ENCODE measurements at places on chromosomes 12 and 14.

- DNase-seq: no peak
Observed at GRCh38 chr14:73888971-73889370, 2.3 kb downstream of the ZNF410 start.

- DNase-seq: no peak
Observed at GRCh38 chr12:10301103-10301502, 6.6 kb upstream of the KLRD1 start.

DNA sequence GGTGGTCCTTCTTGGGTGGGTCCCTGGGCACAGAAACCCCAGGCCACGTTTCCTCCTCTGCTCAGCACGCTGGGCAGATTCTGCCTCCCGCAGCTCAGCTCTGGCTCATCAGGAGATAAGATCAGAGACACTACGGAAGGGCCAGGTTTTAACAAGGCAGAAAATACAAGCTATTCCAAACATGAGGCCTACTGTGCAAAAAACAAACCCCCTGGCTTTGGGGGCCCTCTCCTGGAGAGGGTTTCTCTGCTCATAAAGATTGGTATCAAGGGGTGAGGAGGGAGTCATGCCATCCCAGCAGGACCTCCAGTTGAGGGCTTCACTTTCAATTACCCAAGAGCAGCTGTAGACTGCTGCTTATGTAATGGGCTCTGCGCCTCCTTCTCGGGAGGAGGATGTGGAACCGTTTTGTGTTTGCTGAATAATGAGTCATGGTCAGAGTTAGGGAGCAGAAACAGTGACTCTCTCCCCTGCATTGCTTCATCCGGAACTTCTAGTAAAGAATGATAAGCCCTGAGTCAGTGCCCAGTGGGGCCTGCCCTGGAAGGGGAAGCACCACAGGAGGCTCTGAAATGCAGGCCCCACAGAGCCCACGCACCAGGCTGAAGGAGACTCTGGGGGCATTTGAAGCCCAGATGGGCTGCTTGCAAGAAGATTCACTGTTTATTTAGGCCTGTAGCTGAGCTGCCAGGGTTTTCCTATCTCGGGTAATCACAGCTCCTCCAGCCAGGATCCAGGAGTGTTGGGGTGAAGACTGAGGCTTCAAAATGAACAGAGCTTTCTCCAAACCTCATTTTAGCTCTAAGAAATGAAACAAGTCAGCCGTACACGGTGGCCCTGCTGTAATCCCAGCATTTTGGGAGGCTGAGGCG is 79.3 kb downstream of the SSPN start:
- DNase-seq: peak; percentile 68

DNA sequence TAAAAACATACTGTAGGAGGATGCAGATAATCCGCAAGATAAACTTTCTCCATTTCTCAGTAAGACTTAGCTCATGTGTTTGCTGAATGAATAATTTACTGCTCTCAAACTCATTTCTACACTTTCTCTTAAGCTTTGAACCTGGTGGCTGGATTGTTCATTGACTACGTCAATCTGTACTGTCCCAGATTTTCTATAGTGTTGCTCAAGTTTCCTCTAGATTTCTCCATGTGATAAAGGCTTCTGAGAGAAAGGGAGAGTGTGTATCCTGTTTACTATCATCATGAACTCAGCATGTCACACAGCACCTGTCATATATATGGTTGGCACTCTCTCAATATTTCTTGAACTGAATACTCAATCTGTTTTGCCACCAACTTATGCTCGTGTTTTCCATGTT is 518.0 kb upstream of the TBX3 start:
- DNase-seq: no peak

DNA sequence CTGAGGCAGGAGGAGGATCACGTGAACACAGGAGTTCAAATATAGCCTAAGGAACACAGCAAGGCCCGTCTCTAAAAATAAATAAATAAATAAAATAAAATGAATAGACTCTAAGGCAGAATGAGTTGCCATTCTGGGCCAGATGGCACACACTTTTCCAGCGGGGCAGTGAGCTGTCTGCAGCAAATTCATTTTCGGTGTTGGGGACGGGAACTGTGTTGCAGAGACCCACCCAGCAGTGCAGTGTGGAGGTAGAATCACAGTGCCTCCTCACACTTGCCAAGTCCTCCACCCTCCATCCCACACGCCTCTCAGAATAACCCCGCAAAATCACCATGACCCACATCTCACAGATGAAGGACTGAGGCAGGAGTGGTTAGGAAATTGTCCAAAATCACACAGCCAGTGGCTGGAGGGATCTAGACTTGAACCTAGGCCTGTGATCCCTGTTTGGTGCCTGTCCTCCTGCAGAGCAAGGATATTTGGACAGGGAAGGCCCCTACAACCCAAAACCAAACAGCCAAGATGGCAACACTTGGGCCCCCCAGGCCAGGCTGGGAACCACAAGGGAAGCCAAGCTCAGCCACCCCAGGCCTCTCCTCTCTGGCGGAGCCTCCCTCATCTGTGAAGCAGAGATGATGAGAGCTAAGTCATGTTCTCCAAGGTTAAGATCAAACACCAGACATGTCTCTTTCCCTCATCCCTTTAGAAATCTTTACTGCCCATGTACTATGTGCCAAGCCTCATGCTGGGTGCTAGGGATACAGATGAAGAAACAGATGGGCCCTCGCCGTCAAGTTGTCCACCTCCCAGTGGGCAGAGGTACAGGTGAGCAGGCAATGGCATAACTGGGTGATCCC is 152.7 kb downstream of the DPF3 start:
- DNase-seq: no peak

GRCh38 chr12:107418981-107419380 is 266.6 kb upstream of the PWP1 start:
- no peak for DNase-seq

DNA sequence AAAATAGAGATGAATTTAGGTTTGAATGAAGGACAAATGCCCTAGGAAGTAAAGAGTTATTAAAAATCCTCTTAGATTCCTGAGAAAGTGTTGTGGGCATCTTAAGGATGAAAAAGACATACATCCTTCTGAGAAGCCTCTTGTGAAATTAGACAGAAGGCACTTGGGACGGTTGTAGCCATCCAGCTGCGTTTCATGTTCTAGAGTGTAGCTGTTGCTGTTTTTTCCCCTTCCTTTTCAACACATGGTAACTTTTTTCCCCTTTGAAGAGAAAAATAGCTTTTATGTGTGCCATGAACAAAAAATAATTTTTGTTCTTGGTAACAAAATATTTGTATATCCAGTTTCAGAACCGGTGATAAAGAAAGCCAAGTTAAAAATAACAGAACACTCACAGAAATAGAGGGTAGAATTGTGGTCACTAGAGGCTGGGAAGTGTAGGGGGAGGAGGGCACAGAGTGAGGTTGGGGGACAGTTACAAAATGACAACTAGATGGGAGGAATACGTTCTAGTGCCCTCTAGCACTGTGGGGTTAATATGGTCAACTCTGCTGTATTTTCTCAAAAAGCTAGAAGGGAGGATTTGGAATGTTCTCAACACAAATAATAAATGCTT is 58.4 kb downstream of the PTHLH start:
- no peak for DNase-seq

DNA sequence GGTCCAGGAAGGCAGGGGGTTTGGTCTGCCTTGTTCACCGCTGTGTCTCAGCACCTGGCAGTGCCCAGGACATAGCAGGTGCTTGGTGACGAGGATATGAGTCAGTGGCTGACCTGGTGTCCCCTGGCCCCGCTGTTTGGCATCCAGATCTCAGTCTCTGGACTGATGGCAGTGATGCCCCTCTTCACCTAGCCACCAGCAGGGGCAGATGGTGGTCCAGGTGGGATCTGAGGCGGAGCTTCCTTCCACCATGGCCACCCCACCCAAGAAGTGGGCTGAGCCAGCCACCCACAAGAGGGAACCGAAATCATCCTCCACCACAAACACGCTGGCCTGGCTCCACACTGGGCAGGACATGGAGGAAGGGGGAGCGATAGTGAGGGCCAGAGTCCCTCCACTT is 16.1 kb upstream of the SH2B3 start:
- DNase-seq: peak; percentile 43

GRCh38 chr14:66487164-66487563 is 993 bp downstream of the CCDC196 start:
- DNase-seq: no peak

GRCh38 chr12:182381-182892 is 31.5 kb downstream of the SLC6A12 start:
- no peak for DNase-seq

GRCh38 chr14:33602396-33602795 is 348.5 kb downstream of the EGLN3 start:
- DNase-seq: no peak

DNA sequence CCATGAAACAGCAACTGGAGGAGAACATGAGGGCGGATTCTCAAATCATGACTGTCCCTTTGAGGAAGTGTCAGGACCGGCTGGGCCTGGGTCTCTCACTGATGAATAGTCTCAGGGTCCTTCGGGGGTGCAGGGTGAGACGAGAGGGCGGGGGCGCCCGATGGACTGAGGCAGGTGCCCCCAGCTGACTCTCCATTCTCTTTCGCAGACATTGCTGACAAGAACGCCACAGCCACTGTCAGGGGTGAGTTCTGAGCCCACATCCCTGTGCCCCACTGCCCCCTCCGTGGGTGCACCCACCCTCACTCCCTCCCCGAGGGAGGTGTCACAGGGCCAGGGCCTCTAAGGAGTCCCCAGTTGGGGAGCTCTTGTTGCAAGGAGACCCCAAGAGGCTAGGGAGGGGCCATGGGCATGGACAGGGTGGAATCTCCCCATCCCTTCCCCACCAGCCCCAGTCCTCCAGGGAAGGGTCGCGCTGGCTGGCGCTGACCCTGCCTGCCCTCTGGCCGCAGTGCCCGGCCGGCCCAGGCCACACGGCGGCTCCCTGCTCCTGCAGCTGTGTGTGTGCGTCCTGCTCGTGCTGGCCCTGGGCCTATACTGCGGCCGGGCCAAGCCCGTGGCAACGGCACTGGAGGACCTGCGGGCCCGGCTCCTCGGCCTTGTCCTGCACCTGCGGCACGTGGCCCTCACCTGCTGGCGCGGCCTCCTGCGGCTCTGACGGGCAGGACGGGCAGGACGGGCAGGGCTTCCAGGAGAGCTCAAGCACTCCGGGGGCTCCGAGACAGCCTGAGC is 8.7 kb downstream of the C14orf180 start:
- no peak for DNase-seq

DNA sequence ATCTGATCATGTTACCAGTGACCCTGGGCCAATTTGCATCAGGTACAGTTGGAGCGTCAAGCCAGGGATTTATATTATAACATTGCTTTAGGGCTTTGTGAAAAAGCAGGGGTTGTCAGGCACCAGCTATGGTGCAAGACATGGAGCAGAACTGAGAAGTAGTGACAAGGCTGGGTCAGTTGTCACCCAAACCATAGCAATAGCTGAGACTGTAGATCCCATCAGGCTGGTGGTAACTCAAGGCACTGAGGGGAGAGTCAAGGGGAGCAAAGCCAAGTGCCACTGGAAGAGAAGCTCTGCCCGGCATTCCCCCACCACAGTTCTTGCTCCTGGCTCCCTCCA is 16.9 kb downstream of the BCL2L14 start:
- DNase-seq: no peak

- no peak for DNase-seq
Observed at GRCh38 chr12:51085757-51086156, 2.4 kb upstream of the CSRNP2 start.

DNA sequence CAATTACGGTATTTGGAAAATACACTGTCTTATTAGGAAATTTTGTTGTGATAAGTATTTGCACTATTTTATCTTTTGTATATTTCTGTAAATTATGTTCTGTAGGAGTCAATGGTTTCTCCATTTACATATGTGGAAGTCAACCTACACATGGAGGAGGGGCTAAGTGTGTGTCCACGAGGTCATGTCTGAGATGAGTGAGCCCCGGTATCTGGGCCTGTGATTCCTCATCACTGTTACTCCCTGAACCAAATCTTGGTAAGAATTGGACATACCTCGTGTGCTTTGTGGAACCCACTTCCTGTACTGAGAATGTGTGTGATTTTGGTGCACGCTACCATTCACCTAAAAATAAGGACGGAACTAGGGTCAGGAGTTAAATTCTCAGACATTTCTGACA is 1105.5 kb downstream of the TMEM121 start:
- DNase-seq: no peak

GRCh38 chr14:36884049-36884448 is 222.4 kb downstream of the PAX9 start:
- no peak for DNase-seq

DNA sequence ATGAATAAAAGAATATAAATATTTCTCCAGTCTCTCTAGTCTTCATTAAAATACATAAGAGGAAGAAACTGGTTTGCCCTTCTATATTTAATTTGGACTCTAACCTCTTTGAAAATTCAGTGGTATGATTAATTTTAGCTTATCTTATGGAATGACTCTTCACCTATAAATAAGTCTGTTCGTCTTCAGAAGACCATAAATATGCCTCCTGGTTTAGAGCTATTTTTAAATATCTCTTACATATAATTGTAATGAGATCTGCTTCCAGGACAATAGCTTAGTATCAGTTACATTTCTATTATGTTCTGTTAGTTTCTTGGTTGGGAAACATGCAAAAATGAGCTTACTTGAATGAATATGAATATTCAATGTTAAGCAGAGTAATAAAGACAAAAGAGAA is 257.5 kb upstream of the HMGA2 start:
- DNase-seq: no peak

- no peak for DNase-seq
Observed at GRCh38 chr12:54019924-54020590, 8.2 kb upstream of the HOXC6 start.
